ENCODE measurements at places on chromosomes 7 and 10. TPM values are rescaled to one million over a fixed set of nuclear protein-coding genes. Genes with fewer than 3 reads are reported as not detected.
A peak's percentile ranks its signal among the peaks of the same experiment; 100 is the strongest.

DNA sequence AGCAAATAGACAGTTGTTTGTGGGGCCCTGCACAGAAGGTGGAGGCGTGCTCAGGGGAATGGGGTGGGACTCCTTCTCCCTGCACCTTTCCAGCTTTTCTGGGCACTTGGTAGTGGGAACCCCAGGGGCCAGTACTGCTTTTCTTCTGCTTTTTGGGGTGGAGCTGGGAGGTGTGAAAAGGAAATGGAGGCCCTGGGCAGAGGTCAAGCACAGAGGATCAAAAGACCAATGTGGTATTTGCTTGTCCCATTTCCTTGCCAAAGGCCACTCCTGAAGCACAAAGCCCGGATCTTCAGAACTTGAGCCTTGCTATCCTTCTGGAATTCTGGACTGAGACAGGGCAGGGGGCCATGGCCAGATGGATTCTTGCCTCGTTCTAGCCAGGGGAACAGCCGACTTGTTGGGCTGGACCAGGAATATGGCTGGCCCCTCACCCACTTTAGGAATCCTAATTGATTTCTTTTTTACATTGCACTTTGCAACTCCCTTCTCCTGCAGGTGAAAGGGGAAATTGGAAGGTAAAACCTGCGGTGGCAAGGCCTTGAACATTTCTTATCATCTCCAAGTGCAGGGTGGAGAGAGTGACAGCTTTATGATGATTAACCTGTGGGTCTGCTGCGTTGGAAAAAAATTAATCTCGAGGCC is 26.5 kb downstream of the ADRA2A start:
- no peak for DNase-seq

The GBX1 gene
- 0.37 TPM for total RNA-seq

DNA sequence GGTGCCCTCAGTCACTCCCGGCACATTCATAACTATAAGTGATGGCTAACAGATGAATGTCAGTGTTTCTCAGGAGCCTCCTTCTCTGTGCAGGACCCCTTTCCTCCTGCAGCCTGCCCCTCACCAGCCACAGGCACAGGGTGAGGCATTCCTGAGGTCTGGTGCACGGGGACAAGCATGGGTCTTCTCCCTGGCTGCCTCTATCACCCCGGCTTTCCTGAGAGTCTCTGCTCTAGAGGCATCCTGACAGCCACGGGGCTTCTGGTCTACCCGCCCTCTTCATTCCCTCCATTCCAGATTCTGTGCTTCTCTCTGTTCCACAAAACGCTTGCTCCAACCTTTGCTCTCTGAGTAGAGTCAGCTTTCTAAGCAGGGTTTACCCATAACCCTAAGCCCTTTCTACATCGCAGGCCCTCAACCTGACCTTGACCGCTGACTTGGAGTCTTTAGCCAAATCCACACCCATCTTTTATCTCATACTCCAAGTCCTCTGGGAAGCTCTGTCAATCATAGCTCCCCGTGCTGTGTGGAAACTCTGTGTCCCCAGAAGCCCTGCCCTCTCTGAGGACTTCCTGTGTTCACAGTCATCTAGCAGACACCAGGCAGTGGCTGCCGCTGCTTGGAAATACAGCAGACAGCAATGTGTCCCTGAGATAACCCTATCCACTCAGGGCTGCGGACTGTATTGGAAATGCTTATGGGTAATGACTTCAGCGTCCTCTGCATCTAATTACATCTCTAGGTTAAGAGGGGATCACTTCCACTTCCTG is 159.0 kb downstream of the SFMBT2 start:
- DNase-seq, result no peak

GRCh38 chr10:112208292-112208691 is 24.7 kb upstream of the GPAM start:
- no peak for DNase-seq

DNA sequence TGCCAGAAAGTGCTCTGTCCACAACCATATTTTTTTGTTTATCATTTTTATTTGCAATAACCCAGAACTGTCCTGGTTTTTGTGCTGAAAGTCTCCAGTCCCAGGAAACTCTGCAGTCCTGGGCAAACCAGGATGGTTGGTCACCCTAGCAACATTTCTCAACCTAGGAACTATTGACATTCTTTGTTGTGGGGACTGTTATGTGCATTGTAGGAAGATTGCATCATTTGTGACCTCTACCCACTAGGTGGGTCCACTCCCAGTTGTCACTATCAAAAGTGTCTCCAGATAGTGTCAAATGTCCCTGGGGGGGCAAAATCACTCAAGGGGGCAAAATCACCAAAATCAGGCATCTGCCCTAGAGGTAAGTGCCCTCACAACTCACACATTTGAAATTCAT is 14.0 kb upstream of the SRI start:
- no peak for DNase-seq

DNA sequence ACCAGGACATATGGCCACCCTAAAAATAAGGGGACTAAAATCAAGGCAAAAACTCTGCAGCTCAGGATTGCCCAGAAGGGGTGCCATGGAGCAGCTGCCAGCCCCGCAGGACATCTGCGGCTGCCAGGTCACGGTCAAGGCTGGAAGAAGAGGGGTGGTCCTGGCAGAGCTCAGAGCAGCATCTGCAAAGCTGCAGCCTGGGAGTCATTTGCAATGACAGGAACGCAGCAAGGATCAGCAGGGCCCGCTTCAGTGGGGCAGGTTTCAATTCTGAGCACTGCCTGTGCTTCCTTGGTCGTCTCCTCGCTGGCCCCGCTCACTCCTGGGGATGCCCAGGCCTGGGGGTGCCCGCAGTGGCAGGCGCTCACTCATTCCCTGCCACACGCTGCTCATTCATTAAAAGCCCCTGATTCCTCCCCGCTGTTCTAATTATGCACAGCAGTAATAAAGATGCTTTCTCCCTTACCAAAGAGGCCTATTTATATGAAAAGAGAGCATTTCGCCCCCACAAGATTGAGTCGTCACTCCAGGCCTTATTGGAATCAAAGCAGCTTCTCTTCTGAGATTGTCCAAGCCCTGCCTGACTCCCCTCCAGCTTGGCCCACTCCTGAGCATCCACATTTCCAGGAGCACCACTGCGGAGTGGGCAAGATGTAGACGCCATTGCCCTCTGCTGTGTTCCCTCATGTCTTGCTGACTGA is 4.6 kb downstream of the HSPA12A start:
- peak; percentile 72 for DNase-seq

DNA sequence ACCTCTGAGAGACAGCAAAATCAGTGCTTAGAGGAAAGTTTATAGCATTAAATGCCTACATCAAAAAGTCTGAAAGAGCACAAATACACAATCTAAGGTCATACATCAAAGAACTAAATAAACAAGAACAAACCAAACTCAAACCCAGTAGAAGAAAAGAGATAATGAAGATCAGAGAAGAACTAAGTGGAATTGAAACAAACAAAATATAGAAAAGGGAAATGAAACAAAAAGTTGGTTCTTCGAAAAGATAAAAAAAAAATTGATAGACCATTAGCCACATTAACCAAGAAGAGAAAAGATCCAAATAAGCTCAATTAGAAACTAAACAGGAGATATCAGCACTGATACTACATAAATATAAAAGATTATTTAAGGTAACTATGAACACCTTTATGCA is 280.0 kb upstream of the NRG3 start:
- DNase-seq, result no peak

DNA sequence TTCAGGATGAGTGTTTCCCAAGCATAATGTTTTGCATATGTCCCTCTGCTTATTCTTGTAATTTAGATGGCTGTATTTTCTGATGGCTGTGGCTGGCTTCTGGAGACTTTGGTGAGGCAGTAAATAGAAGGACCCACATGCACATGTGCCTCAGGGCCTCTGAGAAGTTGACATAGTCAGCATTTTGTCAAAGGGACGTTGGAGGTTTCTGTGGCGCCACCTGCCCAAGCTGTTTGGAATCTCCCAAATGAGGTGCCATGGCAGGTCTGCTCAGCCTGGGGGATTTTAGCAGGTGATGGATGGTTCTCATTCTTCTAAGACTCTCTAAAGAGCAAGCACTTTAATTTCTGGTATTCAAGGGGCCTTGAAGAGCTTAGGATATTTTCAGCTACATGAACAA is 29.8 kb downstream of the C10orf120 start:
- no peak for DNase-seq

The HOXA10 gene
- total RNA-seq, result 23.0 TPM

DNA sequence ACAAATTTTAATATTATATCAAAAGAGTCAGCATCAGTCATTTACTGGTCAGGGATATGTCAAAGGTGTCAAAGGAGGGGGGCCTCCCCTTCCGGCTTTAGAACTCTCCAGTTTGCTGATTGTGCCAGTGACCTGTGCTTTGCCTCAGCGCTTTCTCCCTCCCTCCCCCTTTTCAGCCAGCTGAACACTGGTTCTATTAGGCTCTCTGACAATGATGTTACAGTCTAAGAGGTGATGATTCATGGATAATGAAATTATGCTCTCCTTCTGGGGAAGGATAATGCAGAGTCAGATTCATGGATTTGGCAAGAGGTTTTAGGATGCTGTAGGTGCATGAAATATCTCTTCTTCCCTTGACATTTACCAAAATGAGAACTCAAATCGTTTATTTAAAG is 6.1 kb downstream of the LRRTM3 start:
- peak; percentile 60 for DNase-seq

DNA sequence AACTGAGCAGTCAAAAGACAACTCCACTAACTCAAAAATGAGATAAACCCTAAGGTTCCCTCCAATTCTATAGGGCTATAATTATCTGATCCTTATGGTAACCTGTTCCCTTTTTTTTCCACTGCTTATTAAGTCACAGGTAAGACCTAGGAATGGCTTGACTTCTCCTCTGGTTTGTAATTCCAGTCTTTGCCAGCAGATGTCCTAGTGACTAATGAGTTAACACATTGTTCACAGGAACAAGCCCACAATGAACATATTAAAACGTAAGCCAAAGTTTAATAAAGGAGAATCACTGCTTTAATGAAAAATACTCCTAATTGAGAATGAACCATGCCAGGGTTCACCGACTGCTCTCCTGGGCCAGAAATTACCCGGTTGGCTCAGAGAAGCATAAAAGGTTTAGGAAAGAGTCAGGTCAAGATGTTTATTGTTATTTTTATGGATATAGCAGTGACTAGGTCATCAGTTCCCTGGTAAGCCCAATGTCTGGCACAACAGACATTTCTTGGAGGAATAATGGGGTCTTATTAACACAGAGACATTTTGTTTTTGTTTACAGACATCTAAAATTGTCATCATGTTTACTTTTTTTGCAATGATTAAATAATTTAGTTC is 120.1 kb downstream of the ELAPOR2 start:
- peak; percentile 84 for DNase-seq

The SPAM1 gene
- not detected for total RNA-seq

DNA sequence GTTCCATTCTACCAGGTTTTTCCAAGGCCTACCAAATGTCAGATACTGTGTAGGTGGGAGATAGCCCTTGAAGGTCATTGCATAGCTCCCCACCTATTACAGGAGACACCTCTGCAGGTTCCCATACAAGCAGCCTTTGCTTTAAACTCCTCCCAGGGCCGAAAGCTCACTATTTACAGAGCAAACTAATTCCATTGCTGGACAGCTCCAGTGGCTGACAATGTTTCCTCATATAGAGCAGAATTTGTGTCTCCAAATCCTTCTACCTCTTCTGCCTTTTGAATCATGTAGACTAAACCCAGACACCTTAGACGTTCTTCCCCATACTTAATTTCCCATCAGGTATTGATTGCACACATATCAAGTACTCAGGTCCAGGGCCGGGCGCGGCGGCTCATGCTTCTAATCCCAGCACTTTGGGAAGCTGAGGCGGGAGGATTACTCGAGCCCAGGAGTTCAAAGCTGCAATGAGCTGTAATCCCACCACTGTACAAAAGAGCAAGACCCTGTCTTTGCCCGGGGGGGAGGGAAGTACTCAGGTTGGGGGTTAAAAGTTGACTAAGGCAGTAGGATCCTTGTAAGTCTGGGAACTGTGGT is 2.1 kb downstream of the CNNM1 start:
- no peak for DNase-seq

GRCh38 chr10:90960355-90960814 is 39.5 kb upstream of the ANKRD1 start:
- no peak for DNase-seq

GRCh38 chr10:6280291-6280690 is 77.6 kb downstream of the PFKFB3 start:
- DNase-seq, result peak; percentile 72

The SYT15B gene
- total RNA-seq, result not detected

DNA sequence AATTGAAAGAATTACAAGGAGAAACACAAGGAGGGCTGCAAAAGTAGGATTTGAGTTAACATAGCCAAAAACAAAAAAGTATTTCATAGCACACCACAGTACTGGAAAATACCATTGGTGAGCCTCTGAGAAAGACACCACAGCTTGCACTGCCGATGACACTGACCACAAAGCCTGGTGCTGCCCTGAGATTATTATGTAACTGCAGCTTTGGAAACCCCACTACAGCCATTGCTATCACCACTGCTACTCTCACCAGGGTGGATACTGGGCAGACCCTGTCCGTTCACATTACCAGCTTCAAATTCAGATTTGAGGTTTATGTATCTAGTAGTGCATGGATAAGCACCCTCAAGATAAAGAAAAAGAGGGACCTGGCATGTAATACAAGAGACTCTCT is 1246.7 kb upstream of the SORCS1 start:
- no peak for DNase-seq

The RASSF4 gene
- 0.98 TPM for total RNA-seq

DNA sequence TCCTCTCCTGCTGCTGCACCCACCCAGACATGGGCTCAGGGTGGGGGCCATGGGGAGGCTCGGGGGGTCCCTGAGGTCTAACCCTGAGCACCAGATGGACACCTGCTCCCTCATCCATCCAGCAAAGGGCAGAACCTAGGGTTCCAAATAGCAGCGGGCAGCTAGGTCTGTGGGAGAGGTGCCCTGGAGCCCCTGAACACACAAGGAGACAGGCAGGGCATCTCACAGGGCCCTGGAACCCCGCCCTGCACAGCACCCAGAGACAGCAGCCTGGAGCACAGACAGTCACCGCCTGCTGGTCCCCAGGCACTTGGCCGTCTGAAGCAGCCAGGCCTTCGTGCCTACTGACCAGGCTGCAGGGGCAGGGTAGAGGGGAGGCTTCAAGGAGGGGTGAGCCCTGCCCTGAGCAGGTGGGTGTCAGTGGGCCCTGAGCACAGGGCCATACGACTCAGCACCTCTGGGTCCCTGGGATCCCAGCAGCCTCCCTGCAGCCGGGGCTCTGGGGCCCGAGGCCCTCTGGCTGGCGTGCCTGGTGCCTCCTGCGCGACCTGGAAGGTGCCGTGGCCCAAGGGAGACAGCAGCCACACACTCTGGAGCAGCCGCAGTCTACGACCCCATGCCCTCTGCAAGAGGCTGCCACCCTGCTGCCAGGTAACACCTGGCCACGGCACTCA is 38.3 kb downstream of the GET4 start:
- DNase-seq, result no peak

DNA sequence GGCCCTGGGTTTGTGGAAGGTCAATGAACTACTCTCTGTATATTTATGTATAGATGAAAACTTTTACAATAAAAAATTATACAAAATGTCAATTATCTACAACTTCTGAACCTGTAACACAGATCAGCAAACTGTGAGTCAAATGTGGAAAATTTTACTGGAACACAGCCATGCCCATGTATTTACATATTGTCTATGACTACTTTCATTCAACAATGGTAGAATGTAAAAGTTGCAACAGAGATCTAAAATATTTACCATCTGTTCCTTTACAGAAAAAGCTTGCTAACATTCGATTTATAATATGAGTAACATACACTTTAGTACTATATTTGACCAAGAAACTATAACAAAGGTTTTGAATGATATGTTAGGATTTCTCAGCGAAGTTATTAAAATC is 481.6 kb downstream of the PARD3 start:
- DNase-seq, result no peak

The EMX2 gene
- not detected for total RNA-seq

All from G401 (cell line).